ENCODE measurements at places on chromosomes 16 and 17.

DNA sequence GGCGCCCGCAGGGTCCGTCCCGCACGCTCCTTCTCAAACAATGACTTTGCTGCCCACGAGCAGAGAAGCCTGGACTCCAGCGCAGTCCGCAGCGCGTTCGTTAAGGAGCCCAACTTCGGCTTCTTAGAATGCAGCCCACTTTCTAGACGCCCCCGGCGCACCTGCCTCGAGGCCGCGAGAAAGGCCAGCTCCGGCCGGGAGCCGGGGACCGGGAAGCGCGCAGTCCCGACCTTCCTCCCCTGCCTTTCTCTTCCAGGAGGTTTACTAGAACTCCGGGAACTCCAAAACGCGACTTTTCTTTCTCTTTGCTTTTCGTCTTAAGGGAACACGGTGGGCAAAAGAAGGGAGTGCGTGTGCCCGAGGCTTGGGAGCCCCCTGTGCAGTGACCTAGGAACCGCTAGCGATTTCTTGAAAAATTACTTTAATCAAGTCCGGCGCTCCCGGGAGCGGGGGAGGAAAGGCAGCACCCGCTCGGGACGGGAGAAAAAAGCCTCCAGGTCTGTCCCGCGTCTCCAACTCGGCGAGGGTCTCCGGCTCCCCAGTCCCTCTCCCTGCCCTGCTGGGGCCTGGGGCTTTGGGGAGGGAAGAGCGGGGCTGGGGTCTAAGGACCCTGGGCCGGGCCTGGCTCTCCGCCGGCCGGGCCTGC is 2.6 kb downstream of the HNF1B start:
- DNase-seq, result no peak

GRCh38 chr16:23682181-23682580 is 3.5 kb downstream of the PLK1 start:
- DNase-seq, result no peak

- no peak for DNase-seq
Observed at GRCh38 chr16:49483251-49483650, 109.6 kb downstream of the C16orf78 start.

DNA sequence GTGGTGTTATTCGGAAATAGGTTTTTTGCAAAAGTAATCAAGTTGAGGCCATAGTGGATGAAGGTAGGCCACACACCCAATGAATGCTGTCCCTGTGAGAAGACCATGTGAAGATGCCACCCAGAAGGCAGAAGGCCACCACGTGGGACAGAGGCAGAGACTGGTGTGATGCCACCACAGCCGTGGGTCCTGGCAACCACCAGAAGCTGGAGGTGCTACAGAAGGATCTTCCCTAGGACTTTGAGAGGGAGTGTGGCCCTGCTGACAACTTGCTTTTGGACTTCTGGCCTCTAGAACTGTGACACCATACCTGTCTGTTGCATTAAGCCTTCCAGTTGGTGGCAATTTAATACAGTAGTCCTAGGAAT is 49.3 kb downstream of the RMI2 start:
- DNase-seq, result no peak

- peak; percentile 14 for DNase-seq
Observed at GRCh38 chr16:4315186-4316107, at the start of gene GLIS2. GLIS2 (plus strand) TSS chr16:4316067; CDS start chr16:4332281, 16,214 bp downstream.

DNA sequence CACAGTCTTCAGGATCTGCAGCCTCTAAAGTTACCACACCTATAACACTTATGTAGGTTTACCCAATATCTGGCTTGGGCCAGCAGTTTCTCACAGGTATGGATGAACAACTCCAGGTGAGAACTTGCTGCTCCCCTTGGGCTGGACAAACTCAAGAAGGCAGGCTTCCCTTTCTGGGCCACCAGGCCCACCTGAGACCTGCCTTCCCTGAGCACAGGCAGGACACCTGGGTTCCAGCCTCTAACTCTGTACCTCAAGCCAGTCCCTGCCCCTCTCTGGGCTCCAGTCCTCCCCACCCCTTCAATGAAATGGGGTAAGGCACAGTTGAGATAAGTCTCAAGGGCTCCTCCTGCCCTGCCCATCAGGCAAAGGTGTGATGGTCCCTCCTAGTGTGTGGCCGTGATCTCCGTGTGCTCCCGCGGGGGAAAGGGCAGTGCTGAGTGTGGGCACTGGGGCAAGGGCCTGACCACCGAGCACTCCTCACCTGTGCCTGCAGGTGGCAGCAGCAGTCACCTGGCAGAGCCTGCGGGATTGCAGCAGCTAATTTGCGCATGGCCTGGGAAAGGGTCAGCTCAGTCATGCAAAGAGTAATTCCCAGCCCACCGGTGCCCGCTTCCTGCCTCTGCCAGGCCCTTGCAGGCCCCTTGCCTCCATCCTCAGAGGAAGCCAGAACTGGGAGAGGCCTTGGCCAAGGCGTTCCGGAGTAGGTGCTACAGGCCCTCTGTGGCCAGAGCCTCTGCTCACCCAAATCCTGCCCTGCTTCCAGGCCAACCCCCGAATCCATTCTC is 28.2 kb upstream of the ADGRG1 start:
- DNase-seq, result no peak

DNA sequence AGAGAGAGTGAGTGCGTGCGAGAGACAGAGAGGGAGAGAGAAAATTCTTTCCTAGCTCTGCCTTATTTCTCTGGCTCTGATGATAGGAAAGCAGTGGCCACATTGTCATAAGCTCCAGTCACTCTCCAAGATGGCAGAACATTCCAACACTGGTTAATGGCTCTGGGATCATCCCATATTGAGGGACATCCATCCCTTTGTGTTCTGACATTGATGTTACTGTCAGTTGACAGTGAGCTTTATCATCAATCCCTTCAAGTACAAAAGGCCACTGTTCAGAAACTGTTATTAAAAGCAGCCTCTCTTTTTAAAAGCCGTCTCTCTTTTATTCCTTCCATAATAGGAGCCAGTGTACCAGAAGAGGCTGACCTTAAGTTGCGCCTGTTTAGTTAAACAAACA is 1084.9 kb upstream of the RBFOX1 start:
- no peak for DNase-seq

DNA sequence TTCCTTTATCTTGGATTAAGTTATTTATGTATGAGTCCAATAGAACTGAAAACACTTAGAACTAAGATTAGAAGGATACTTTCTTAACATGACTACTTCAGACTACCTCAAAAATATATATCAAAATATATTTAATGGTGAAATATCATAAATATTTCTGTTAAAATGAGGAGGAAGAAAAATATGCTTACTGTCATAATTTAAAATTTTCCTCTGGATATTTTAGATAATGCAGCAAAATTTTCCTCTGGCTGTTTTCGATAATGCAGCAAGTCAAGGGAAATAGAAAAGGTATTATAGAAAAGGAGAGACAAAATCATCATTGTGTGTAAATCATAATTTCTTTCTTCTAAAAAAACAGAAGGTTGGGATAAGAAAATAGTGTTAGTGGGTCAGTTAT is 263.3 kb downstream of the HS3ST3A1 start:
- DNase-seq, result no peak

DNA sequence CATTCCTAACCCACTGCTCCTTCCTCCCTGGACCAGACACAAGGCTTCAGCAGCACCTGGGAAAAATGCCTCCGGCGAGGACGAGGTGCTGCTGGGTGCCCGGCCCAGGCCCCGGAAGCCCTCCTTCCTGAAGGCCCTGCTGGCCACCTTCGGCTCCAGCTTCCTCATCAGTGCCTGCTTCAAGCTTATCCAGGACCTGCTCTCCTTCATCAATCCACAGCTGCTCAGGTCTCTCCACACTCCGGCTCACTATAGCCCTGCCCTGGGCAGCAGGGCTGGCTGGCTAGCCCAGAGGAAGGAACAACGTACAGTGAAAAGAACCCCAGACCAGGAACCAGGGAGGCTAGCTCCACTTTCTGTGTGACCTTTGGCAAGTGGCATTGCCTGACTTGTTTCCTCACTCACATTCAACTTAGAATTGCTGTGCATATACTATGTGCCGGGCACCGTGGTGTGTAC is 26.2 kb downstream of the ABCC3 start:
- no peak for DNase-seq

GRCh38 chr17:1008008-1008761 is 11.3 kb downstream of the TIMM22 start:
- no peak for DNase-seq

DNA sequence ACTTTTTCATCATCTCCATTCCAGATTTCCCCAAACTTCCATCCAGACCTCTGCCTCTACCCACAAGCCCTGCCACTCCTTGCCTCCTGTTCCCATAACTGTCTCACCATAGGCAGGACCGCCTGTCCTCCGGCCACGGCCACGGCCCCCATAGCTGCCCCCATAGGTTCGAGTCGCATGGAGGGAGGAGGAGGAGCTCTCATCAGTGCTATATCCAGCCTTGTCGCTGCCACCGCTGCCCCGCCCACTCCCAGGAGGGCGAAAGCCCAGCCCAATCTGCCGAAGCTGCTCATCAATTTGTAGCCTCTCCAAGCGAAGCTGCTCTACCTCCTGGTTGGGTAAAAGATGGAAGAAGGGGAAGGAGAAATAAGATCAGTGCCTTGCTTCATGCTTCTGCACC is 3.4 kb upstream of the SOX15 start:
- DNase-seq, result no peak
